ENCODE measurements at places on chromosomes 2 and 18. TPM values are rescaled to one million over a fixed set of nuclear protein-coding genes. Genes with fewer than 3 reads are reported as not detected.

GALNT13 gene
- not detected for total RNA-seq

ALPG gene
- not detected for total RNA-seq

BOLA3 gene
- 3.0 TPM for total RNA-seq

PLA2R1 gene
- total RNA-seq: 18.2 TPM

KCNG2 gene
- not detected for total RNA-seq

DYNAP gene
- not detected for total RNA-seq

RNPEPL1 gene
- total RNA-seq: 135 TPM

COX7A2L gene
- total RNA-seq: 150 TPM

SAG gene
- not detected for total RNA-seq

IL36G gene
- not detected for total RNA-seq

CYBRD1 gene
- total RNA-seq: 58.0 TPM

CCDC85A gene
- 0.75 TPM for total RNA-seq

PJVK gene
- total RNA-seq: not detected

SH3BP4 gene
- total RNA-seq: 24.9 TPM

POTEJ gene
- not detected for total RNA-seq

ERFE gene
- total RNA-seq: not detected
